ENCODE measurements at places on chromosomes 11 and 22. TPM values are rescaled to one million over a fixed set of nuclear protein-coding genes. Genes with fewer than 3 reads are reported as not detected.

DNA sequence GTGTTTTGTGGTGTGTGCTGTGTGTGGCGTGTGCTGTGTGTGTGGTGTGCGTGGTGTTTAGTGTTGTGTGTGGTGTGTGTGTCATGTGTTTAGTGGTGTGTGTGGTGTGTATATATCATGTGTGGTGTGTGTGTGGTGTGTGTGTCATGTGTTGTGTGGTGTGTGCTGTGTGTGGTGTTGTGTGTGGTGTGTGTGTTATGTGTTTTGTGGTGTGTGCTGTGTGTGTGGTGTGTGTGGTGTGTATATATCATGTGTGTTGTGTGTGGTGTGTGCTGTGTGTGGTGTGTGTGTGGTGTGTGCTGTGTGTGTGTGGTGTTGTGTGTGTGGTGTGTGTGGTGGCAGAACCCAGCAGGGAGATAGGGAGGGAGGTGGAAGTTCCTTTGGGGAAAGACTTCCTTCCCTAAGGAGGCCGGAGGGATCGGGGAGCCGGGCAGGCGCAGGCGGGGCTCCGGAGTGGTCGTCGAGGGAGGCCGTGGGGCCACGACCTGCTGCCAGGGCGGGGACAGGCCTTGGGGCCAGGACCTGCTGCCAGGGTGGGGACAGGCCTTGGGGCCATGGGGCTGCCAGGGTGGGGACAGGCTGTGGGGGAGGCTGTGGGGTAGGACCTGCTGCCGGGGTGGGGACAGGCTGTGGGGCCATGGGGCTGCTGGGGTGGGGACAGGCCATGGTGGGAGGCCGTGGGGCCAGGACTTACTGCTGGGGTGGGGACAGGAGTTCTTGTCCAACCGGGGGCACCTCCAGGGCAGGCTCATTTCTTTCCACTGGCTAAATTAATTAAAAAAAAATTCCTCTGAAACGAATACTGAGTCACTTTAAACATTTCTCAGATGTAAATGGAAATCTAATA is 15.2 kb downstream of the PIM3 start:
- no peak for DNase-seq

GRCh38 chr22:24099666-24100065 is 81.6 kb upstream of the SUSD2 start:
- no peak for DNase-seq

The APOBEC3H gene
- total RNA-seq: 1.4 TPM

The YPEL1 gene
- total RNA-seq: 0.64 TPM

The USP2 gene
- total RNA-seq: 0.21 TPM

Data from H4 (cell line).